ENCODE measurements at places on chromosomes 13 and 19. TPM values are rescaled to one million over a fixed set of nuclear protein-coding genes. Genes with fewer than 3 reads are reported as not detected.

Gene GPC6
- 0.08 TPM for polyA plus RNA-seq

Gene ANKRD24
- polyA plus RNA-seq = 0.30 TPM

Gene BRCA2
- polyA plus RNA-seq = 0.12 TPM

Gene S1PR4
- 1.7 TPM for polyA plus RNA-seq

Gene KLK15
- polyA plus RNA-seq = not detected

Gene KLK4
- not detected for polyA plus RNA-seq

Gene ZNF772
- 4.2 TPM for polyA plus RNA-seq

Gene HCST
- polyA plus RNA-seq = 10.1 TPM

Gene PPM1N
- polyA plus RNA-seq = 0.23 TPM

Gene CTXN1
- polyA plus RNA-seq = not detected

Gene DAND5
- polyA plus RNA-seq = 4.7 TPM

Gene ENOX1
- 2.9 TPM for polyA plus RNA-seq

Gene ZNF610
- polyA plus RNA-seq = 2.8 TPM

Gene NCAN
- polyA plus RNA-seq = not detected

Gene KLHL26
- polyA plus RNA-seq = 4.9 TPM

Gene IGLON5
- polyA plus RNA-seq = not detected

Gene ICAM3
- polyA plus RNA-seq = 15.5 TPM

Gene ZNF556
- not detected for polyA plus RNA-seq

Gene LILRA1
- polyA plus RNA-seq = 0.11 TPM

Gene LRFN3
- 6.3 TPM for polyA plus RNA-seq

Gene NXNL1
- 0.69 TPM for polyA plus RNA-seq

Gene CRB3
- polyA plus RNA-seq = not detected

Gene OR7C1
- not detected for polyA plus RNA-seq

Gene TRPC4
- 0.38 TPM for polyA plus RNA-seq

Gene ACP5
- 1.6 TPM for polyA plus RNA-seq

Gene FCAR
- 0.15 TPM for polyA plus RNA-seq

Gene CEACAM4
- polyA plus RNA-seq = 0.46 TPM

Gene VSTM1
- not detected for polyA plus RNA-seq

Gene PGLYRP1
- polyA plus RNA-seq = 0.24 TPM

Gene BEST2
- not detected for polyA plus RNA-seq

Gene IRGQ
- polyA plus RNA-seq = 7.4 TPM

Gene PDE4A
- polyA plus RNA-seq = 11.2 TPM

Gene NLRP7
- polyA plus RNA-seq = not detected

Gene EDNRB
- polyA plus RNA-seq = 15.3 TPM

Gene PCDH17
- 2.7 TPM for polyA plus RNA-seq

Gene UBE2S
- polyA plus RNA-seq = 10.9 TPM

Gene C1QTNF9B
- polyA plus RNA-seq = 3.1 TPM

Gene CASP14
- polyA plus RNA-seq = not detected

Gene TTYH1
- polyA plus RNA-seq = 0.85 TPM

Gene ZNF541
- polyA plus RNA-seq = 0.15 TPM

All from heart left ventricle (tissue), 16 donors.